Suprapubic skin (tissue), 4 donors: ENCODE measurements at places on chromosomes 1 and 21.

GRCh38 chr1:39295901-39296300 is 91.4 kb downstream of the MACF1 start:
- no peaks in the 10 kb centered on the region for H3K4me1 ChIP-seq
- H3K4me3 ChIP-seq: no peak overlapping the region
- no peak overlapping the region for H3K27ac ChIP-seq
- H3K27me3 ChIP-seq: no peaks in the 10 kb centered on the region

DNA sequence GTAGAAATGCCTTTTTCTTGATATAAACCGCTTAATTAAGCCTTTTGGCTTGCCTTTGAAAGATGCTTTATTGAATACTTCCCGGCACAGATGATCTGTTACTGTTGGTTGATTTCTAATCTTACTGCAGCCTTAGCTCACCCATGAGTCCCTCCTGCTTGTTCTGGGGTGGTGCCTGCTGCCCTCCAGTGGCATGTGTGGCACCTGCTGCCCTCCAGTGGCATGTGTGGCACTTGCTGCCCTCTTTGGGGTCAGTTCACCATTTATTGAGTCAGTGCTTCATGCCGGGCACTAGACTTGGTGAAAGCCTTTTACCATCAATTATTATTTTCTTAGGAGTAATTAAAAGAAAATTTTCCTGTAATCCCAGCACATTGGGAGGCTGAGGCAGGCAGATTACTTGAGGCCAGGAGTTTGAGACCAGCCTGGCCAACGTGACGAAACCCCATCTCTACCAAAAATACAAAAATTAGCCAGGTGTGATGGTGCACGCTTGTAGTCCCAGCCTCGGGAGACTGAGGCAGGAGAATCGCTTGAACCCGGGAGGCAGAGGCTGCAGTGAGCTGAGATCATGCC is 54.3 kb downstream of the ADARB1 start:
- no peak for DNase-seq
- peak overlapping the region; percentile 0 for H3K27ac ChIP-seq
- peaks cover 6% of the 10 kb centered on the region for H3K36me3 ChIP-seq
- peaks cover 48% of the 10 kb centered on the region for H3K4me1 ChIP-seq

DNA sequence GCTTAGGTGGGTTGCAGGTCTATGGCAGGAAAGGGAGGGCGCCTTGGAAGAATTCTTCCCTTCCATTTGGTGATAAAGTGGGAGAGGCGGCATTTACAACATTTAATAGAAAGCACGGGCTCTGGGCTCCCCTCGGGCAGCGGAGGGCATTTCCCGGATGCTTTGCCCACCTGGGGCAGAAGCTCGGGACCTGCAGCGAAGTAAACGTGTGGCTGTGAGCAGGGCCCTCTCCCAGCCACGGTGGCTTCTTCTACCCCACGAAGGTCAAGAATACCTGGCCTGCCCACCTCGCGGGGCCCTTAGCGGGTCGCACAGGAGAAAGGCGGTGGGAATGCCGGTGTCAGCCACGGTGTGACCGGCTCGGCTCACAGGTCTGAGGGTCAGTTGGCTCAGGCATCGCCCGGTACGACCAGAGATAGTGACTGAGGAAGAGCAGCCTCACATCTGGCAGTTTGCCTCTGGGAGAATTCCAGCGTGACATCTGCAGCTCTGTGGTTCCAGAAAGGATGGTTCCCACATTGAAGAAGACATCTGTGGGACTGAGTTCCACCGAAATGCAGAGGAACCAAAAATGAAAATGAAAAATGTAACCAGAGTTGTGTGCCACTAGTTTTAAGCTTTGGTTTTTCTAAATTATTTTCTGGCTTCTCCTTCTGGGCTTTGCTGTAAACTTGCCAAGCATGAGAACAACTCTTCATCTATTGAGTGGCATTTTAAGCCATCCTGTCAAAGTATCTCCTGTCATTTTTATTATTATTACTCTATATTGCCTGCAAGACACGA is 720 bp upstream of the F3 start:
- DNase-seq: peak; percentile 81
- H3K4me1 ChIP-seq: peaks cover 56% of the 10 kb centered on the region
- H3K27me3 ChIP-seq: peaks cover 3% of the 10 kb centered on the region
- H3K27ac ChIP-seq: peak overlapping the region; percentile 87
- H3K36me3 ChIP-seq: no peaks in the 10 kb centered on the region
- H3K4me3 ChIP-seq: peak overlapping the region; percentile 66

GRCh38 chr1:80645621-80646020 is 1155.1 kb upstream of the ADGRL2 start:
- no peaks in the 10 kb centered on the region for H3K36me3 ChIP-seq
- no peaks in the 10 kb centered on the region for H3K27me3 ChIP-seq
- H3K4me3 ChIP-seq: no peak overlapping the region
- DNase-seq: no peak
- no peaks in the 10 kb centered on the region for H3K4me1 ChIP-seq
- H3K27ac ChIP-seq: no peak overlapping the region

- H3K27me3 ChIP-seq: no peaks in the 10 kb centered on the region
- no peak overlapping the region for H3K4me3 ChIP-seq
- H3K4me1 ChIP-seq: peaks cover 10% of the 10 kb centered on the region
Measured at GRCh38 chr1:60573726-60574409, 500.3 kb upstream of the C1orf87 start.

GRCh38 chr1:209641832-209642172 is 10.4 kb downstream of the LAMB3 start:
- peaks cover 34% of the 10 kb centered on the region for H3K4me1 ChIP-seq
- H3K27me3 ChIP-seq: no peaks in the 10 kb centered on the region
- H3K27ac ChIP-seq: peak overlapping the region; percentile 48
- no peak overlapping the region for H3K4me3 ChIP-seq
- DNase-seq: peak; percentile 67

DNA sequence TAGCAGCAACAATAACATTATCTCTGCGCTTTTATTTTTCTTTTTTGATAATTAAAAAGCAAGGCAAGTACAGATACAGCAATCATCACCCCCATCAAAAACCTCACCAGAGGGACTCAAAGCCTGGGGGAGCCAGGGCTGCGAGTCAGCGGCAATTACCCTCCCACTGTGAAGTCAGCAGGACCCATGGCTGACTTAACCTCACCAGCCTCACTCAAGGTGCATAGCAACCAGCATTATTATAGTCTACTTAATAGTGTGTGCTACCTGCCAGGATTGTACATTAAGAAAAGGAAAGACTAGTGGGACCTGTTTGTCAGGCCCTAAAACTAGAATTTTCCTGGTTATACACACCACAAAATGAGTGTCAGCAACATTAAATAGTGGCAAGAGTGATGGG is 28.9 kb upstream of the SERBP1 start:
- DNase-seq: no peak
- H3K27me3 ChIP-seq: no peaks in the 10 kb centered on the region
- peaks cover 29% of the 10 kb centered on the region for H3K4me1 ChIP-seq
- no peaks in the 10 kb centered on the region for H3K36me3 ChIP-seq
- H3K27ac ChIP-seq: no peak overlapping the region

GRCh38 chr1:179034720-179035119 is 9.0 kb downstream of the FAM20B start:
- H3K27me3 ChIP-seq: no peaks in the 10 kb centered on the region
- no peaks in the 10 kb centered on the region for H3K36me3 ChIP-seq
- H3K27ac ChIP-seq: no peak overlapping the region
- no peak overlapping the region for H3K4me3 ChIP-seq

- DNase-seq: no peak
- H3K4me3 ChIP-seq: no peak overlapping the region
- H3K27ac ChIP-seq: no peak overlapping the region
- no peaks in the 10 kb centered on the region for H3K27me3 ChIP-seq
Measured at GRCh38 chr1:184931566-184931965, 42.7 kb downstream of the NIBAN1 start.

GRCh38 chr1:156123356-156124196 is 9.1 kb downstream of the LMNA start:
- H3K4me1 ChIP-seq: peaks cover 98% of the 10 kb centered on the region
- no peaks in the 10 kb centered on the region for H3K36me3 ChIP-seq
- peak overlapping the region; percentile 100 for H3K27ac ChIP-seq
- H3K4me3 ChIP-seq: peak overlapping the region; percentile 100
- DNase-seq: peak; percentile 98
- no peaks in the 10 kb centered on the region for H3K27me3 ChIP-seq

DNA sequence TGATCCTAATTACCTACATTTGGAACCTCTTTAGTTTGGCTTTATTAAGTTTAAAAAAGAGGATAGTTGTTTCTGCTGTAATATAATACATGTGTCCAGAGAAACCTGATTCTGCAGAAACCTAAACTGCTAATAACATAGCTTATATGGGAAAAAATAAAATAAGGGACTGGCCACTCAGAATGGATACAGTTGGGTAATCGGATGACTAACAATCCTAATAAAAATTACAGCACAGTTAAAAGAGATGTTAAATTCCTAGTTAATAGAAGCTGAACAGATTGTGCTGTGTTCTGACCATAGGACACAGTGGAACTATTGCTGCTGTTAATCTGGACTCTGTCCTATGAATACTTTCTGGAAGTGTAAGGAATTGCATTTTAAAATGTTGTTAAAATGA is 16.0 kb downstream of the ARV1 start:
- H3K4me3 ChIP-seq: no peak overlapping the region
- peaks cover 87% of the 10 kb centered on the region for H3K36me3 ChIP-seq
- no peaks in the 10 kb centered on the region for H3K4me1 ChIP-seq
- DNase-seq: no peak
- H3K27me3 ChIP-seq: no peaks in the 10 kb centered on the region

DNA sequence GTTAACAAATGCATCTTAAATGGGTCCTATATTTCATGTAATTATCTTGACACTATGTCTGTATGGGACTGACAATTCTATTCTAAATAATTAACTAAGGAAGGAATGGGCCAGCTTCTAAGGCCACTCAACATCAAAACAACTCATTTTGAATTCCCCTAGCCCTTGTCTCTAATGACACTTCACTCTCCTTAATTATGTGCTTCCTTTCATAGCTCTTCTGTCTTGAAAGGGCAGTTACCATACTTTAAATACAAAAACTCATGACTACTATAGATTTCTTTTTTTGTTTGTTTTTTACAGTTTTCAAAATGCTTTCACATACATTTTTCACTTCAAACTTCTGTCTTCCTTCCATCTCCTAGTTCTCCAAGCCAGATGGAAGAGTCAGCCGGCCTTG is 126.1 kb upstream of the CHODL start:
- no peak overlapping the region for H3K27ac ChIP-seq
- no peaks in the 10 kb centered on the region for H3K27me3 ChIP-seq
- H3K36me3 ChIP-seq: no peaks in the 10 kb centered on the region
- no peaks in the 10 kb centered on the region for H3K4me1 ChIP-seq
- no peak overlapping the region for H3K4me3 ChIP-seq

- no peak overlapping the region for H3K4me3 ChIP-seq
- DNase-seq: no peak
- no peaks in the 10 kb centered on the region for H3K36me3 ChIP-seq
- no peaks in the 10 kb centered on the region for H3K27me3 ChIP-seq
Measured at GRCh38 chr1:15346346-15347030, 63.2 kb upstream of the EFHD2 start.

DNA sequence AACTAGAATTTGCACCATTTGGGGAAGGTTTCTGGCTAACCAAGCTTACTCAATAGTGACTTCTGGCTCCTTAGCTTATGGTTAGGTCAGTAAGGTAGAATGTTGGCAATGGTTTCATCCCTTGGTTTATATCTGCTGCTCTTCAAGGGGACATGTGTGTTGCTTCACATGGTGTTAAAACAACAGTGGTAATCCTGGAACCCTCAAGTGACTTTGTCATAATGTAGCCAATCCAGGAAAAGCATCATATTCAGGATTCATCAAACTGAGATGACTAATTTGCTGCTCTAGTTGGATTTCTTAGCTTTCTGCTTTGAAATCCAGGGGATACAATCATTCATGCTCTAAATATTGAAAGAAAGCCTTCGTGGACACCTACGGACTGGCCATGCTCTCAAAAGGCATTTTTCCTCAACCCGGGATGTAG is 108.7 kb downstream of the RGL1 start:
- no peak overlapping the region for H3K27ac ChIP-seq
- DNase-seq: no peak
- peaks cover 10% of the 10 kb centered on the region for H3K4me1 ChIP-seq
- H3K36me3 ChIP-seq: peaks cover 61% of the 10 kb centered on the region
- H3K27me3 ChIP-seq: no peaks in the 10 kb centered on the region
